ENCODE measurements at places on chromosomes 12 and 14.

DNA sequence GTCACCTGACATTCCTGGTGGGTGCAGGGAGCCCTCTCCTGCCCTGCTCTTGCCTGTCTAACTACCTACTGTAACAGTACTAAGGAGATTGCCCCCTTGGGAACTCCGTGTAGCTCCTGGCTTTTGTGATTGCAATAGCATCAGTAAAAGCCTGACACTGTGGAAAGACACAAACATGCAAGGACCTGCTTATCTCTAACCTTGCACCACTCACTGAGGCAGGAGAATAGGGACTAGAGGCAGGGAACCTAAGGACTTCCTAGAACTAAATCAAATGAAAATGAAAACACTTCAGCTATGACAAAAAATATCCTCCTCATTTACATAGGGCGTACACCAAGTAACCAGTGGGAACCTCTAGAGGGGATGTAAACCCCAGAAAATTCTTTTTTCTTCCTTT lies 28.5 kb downstream of the TUBA1A start:
- no peak for DNase-seq

- no peak for DNase-seq
Observed at GRCh38 chr14:73230051-73230450, 7.3 kb upstream of the PAPLN start.

GRCh38 chr14:81031488-81031887 lies 76.1 kb downstream of the TSHR start:
- no peak for DNase-seq

DNA sequence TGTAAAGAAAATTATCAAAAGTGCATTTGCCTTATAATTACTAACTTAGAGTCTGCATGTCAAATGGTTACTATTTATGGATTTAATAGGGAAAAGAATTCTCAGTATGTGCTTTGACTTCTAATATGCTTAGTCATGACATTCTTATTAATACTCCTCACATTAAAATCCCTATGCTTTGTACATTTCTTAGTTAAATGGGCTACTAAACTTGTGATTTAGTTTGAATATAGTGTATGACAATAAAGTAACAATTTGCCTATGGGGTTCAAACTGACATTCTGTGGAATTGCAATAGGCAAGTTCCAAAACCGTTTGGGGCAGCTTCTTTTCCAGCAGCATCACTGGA lies 361.9 kb upstream of the TMTC1 start:
- DNase-seq, result no peak

GRCh38 chr12:39619660-39620433 lies at the start of gene ABCD2:
Gene ABCD2, minus strand, starts transcription at chr12:39619803. Its CDS starts 188 bp downstream, at chr12:39619615.
- DNase-seq, result peak; percentile 87
